ENCODE measurements at places on chromosomes 4 and X. TPM values are rescaled to one million over a fixed set of nuclear protein-coding genes. Genes with fewer than 3 reads are reported as not detected.

ZFP42 gene
- total RNA-seq: not detected

TEC gene
- 1.2 TPM for total RNA-seq

EOLA2 gene
- total RNA-seq: 49.6 TPM

CT45A1 gene
- total RNA-seq: not detected

AR gene
- 3.5 TPM for total RNA-seq

C4orf50 gene
- total RNA-seq: not detected

ZNF595 gene
- total RNA-seq: 21.1 TPM

LUZP4 gene
- total RNA-seq: not detected

TMPRSS11F gene
- not detected for total RNA-seq

SAGE1 gene
- total RNA-seq: 0.02 TPM

UGT2A1 gene
- not detected for total RNA-seq

SUPT20HL1 gene
- not detected for total RNA-seq

TXK gene
- total RNA-seq: 0.17 TPM

PCDH7 gene
- total RNA-seq: 0.06 TPM

GYPE gene
- total RNA-seq: not detected

USP17L29 gene
- total RNA-seq: not detected

DUX4 gene
- not detected for total RNA-seq

FRMPD3 gene
- 0.17 TPM for total RNA-seq

ODAM gene
- total RNA-seq: not detected

SCOC gene
- total RNA-seq: 30.1 TPM

HPGDS gene
- not detected for total RNA-seq

NAA15 gene
- total RNA-seq: 30.0 TPM

CSAG1 gene
- 0.27 TPM for total RNA-seq

VBP1 gene
- total RNA-seq: 68.4 TPM

SYNPO2 gene
- 1.3 TPM for total RNA-seq

DNAAF6 gene
- total RNA-seq: not detected

HSFX2 gene
- total RNA-seq: 0.08 TPM

UGT2A3 gene
- 0.27 TPM for total RNA-seq

NOX1 gene
- 0.03 TPM for total RNA-seq

ATP8A1 gene
- 0.05 TPM for total RNA-seq

CMC4 gene
- 15.9 TPM for total RNA-seq

PCSK1N gene
- total RNA-seq: 44.8 TPM

DMRTC1B gene
- 0.09 TPM for total RNA-seq

PLXNB3 gene
- 3.7 TPM for total RNA-seq

IDUA gene
- 9.2 TPM for total RNA-seq

PABPC1L2B gene
- total RNA-seq: not detected

TRPC5OS gene
- total RNA-seq: not detected

NAT8L gene
- 13.1 TPM for total RNA-seq

CLDN22 gene
- not detected for total RNA-seq

FRG2 gene
- total RNA-seq: not detected
